ENCODE measurements at places on chromosomes 5 and 9.

DNA sequence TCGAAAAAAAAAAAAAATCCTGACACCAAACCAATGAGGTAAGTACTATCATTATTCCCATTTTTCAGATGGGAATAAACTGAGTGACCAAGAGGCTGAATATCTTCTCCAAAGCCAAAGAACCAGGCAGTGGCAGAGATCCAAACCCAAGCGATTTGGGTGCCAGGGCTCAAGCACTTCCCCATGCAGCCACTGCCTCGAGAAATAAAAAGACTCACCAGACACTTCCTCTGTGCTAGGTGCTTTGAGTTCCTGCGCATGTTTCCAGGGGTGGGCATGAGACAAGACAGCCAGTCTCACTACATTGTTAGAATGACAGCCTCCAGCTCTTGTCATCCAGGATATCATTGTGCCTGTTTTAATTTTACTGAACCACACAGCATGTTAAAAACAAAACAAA lies 2.3 kb upstream of the RPL26L1 start:
- no peak for DNase-seq

DNA sequence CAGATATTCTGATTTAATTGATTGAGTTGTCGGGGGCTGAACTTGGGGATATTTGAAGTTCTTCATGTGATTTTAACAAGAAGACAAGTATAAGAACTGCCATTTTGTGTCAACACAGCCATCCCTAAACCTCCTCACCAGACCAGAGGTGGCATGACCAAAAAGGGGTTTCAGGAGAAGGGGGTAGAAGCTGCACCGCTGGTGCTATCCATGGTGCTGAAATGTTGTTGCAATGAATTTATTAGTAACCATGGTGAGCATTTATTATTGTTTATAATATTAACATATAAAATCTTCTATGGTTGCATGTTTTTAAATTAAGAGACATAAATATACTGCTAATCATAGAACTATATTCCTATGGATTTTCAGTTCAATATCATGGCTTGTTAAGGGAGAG lies 72.3 kb downstream of the GNA14 start:
- no peak for DNase-seq

GRCh38 chr5:62127098-62127736 lies 178.8 kb upstream of the KIF2A start:
- no peak for DNase-seq

GRCh38 chr9:22625540-22625939 lies 178.9 kb downstream of the DMRTA1 start:
- no peak for DNase-seq

- DNase-seq: no peak
Measured at GRCh38 chr9:3193791-3194190, 332.0 kb downstream of the RFX3 start.

- no peak for DNase-seq
Measured at GRCh38 chr9:131290036-131290766, 678 bp downstream of the PLPP7 start.

DNA sequence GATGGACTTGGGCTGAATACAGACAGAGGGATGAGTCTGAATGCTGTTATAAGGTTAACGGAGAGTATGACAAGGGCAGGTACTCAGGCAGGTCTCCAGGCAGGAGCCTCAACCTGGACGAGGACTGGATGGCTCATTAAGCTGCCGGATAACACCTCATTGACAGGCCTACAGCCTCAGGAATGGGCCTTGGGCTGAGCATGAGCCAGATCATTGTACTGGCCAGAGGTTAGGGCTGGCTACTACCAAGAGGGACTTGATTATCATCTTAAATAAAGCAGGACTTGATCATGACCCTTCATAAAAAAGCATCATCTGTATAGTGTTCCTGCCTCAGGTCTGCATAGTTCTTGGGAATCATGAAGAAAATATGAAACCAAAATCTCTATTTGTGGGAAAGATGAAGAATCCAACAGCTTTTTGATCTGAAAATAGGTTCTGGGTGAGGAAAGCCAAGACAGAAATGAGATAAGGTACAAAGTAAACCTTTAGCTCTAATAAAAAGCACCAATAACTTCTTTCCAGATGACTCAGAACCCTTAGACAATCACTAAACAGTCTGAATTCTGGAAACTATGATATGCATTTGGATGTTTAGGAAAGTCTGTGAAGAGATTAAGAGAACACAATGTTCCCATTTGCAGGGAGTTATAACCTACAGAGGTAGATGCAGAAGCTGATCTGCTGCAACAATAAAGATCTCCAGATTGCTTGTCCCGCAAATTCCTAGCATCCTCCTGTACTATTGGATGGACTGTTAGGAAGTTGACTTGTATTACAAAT lies 343.1 kb downstream of the CTNND2 start:
- no peak for DNase-seq

GRCh38 chr9:14831661-14832060 lies 78.6 kb downstream of the FREM1 start:
- DNase-seq: no peak
